Esophagus mucosa (tissue), 1 donor: ENCODE measurements at places on chromosomes 7 and 10. TPM values are rescaled to one million over a fixed set of nuclear protein-coding genes. Genes with fewer than 3 reads are reported as not detected.

The C10orf71 gene
- not detected for total RNA-seq

DNA sequence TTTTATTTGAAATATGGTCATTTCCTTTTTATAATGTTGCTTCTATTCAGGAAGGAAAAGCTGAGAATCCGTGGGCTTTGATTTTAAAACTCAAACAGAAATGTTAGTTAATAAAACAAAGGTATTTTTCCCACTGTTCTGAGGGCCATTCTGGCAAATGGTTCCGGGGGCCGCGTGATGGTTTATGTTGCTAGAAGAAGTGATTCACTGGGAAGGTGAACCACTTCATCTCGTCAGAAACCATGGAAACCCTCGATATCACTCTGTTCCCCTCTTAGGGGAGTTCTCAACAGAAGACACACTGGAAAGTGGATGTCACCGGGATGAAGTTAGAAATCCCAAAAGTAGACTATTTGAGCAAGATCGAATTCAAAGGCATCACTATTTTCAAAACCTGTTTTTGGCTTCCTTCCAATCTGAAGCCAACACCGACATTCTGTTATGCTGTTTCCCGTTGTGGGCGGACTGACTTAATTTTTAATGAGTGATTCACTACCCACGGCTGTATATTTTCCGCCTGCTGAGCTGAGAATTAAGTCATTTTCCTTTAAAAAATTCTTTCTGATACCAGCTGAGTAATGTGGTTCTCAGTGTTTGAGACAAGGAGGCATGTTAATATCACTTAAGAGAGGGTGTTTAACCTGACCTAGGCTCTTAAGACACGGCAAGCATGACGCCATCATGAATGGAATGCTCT is 84.1 kb downstream of the PTPRE start:
- peak; percentile 61 for ATAC-seq

GRCh38 chr10:7218968-7219367 is 191.9 kb downstream of the SFMBT2 start:
- no peak for ATAC-seq

- no peak for ATAC-seq
These were observed 42.4 kb downstream of the TNRC18 start for GRCh38 chr7:5381071-5381772.

The DEPP1 gene
- total RNA-seq: 3.3 TPM

DNA sequence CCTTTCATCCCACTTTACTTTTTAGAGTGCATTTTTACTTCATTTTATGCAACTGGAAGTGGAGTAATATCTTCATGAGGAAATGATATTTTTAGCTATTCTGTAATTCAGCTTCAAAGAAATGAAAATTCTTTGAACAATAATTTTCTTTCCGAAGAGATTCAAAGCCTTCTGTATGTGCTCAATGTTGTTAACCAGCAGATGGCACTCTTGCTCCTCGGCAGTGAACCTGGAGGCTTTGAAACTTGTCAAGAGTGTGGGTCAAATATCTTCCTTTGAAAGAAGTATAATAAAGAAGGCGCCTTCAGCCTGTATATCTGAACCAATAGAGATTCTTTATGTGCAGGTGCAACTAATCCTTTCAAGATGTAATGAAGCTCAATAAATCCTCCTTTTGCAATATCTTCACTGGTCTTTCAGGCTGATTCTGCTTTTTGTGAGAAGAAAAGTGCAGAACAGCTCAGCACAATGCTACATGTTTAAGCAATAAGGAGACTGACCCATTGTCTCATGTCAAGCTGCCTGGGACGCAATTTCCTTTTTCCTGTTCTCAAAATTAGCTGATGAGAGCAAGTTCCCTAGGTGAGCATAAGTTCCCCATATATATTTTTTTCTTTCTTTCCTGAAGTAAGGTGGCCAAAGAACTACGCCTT is 258.4 kb downstream of the SEMA3A start:
- ATAC-seq: peak; percentile 58

DNA sequence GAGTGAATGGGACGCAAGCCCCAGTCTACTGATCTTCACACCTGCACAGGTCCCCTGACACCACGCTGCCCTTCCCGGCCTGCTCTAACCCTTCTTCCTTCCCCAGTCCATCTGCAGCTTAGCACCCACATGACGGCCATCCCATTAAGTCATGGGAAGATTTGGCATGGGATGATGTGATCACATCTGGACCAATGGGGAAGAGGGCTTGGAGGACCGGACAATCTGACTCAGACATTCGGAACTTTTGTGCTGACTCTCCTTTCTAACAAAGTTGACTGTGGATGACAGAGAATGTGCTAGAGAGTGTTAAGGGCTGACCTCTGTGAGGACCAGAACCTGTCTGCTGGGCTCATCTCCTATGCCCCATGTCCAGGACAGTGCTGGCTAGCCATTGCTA is 15.6 kb downstream of the CXCL12 start:
- no peak for ATAC-seq

The AASS gene
- 16.3 TPM for total RNA-seq
